ENCODE measurements at places on chromosomes 3 and 15. TPM values are rescaled to one million over a fixed set of nuclear protein-coding genes. Genes with fewer than 3 reads are reported as not detected.

- no peak for DNase-seq
Observed at GRCh38 chr15:75431270-75431669, 20.2 kb downstream of the SIN3A start.

GRCh38 chr3:100880845-100881244, 112.4 kb downstream of the ABI3BP start:
- DNase-seq = no peak

DNA sequence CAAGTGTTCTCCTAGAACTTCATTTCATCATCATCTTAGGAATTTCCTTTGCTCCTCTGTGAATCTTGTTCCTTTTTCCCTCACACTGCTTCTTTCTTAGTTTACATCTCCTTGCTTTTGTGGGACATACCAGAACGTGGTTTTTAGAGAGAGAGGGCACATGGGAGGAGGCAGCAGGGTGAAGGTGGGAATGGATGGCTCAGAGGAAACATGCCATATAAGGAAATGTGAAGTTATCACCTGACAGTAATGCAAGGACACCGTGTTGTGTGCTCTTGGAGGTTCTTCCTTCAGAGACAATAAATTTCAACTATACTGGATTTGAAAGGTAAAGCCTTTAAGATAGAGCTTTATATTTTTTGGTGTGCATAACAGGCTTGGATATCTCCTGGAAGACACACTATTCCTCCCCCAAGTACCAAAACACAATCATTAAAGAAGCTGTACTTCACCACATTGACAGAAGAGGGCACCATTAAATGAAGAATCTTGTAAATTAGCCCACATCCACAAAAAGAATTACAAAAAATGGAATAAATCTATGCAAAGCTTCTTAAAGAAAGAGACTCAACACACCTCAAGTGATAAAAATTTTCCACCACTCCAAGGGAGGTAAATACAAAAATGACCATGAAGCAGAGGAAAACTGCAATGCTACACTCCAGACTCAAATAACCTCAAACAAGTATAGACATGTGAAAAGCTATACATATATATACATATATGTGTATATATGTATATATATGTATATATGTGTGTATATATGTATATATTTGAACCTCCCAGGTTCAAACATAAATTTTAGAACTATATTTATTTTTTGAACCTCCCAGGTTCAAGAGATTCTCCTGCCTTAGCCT, 26.1 kb downstream of the RPL39L start:
- DNase-seq = peak; percentile 49

GRCh38 chr3:150612494-150612893, 9.4 kb downstream of the SELENOT start:
- no peak for DNase-seq

DNA sequence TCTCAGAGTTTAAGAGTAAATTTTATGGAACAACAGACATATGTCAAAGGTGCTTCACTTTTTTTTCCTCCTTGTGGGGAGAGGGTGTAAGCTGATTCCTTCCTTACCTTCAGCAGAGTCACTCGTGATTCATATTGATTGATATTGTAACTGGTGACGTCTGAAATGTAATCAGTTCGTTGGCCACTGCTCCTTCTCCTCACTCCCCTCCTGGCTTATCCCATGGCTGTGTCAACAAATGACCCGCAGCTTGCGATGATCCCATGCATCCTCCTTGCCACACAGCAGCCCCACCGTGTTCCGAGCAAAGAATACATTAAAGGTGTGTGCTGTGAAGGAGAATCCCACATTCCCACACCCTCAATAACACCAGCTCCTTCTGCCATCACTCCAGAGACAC, 7.3 kb downstream of the MGLL start:
- no peak for DNase-seq

DNA sequence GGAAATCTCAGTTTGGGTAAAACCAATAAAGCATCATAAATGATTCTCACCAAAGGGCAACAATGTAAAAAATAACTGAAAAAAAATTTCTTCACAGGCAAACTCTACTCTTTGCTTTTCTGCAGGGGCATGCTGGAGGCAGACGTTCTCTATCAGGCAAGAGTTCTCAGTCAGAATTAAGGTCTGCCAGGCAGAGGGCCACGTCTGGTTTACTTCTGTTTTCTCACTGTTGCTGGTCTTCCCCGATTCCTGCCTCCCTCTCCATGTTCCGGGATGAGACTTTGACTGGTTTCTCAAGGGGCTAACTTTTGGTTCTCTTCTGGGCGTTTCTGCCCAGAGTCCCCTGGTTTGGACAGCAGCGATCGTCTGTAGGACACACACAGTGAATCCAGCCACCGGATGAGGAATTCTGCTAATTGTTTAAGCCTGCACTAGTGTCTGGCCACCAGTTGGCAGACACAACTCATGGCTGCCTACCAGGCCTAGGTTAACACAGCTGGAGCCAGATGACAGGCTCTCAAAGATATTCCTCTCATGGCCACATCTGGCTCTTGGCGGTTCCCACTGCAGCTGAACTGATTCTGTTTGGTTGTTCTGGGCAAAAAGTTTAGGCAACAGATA, 273.1 kb downstream of the FOXP1 start:
- DNase-seq = peak; percentile 17

- peak; percentile 99 for DNase-seq
Observed at GRCh38 chr3:134364061-134364935, 9.9 kb downstream of the AMOTL2 start.

DNA sequence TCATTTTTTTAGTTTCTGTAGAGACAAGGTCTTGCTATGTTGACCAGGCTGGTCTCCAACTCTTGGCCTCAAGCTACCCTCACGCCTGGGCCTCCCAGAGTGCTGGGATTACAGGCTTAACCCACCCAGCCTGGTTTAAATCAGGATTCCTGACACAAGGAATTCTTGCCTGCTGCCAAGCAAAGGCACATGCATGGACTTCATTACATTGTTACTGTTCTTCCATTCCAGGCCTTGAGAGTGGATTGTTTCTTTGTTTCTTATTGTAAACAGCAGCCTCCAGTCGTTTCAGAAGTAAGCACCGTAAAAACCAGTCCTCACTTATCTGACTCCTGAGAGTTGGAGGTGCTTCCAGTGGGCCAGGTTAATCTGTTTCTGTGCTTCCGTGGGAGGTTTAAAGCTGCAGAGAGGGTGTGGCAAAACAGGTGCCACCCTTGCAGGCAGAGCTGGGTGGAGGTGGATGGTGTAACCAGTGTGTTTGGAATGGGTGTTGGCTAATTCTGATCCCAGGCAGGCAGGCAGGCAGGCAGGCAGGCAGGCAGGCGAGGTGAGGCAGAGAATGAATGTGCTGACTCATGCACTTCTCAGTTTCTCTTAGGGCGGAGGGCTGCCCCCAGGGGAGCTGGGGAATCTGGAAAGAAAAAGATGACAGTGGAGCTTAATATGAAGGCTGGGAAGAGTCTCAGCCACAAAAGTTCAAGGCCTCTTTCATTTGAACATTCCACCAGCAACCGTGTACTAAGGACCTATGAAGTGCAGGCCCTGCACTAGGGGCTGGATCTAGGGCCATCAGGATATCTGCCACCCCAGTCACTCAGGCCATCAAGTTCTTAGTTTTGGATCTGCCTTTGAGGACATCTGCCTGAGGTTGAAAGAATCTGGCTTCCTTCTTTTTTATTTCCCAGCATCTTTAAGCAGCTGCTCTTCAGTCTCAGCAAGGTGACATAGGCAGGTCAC, 37.0 kb upstream of the CDCP1 start:
- DNase-seq = peak; percentile 48

Gene USP13
- 33.0 TPM for total RNA-seq

Gene LYZL4
- total RNA-seq = not detected

Gene CD200R1
- not detected for total RNA-seq

Gene GOLGA6L7
- not detected for total RNA-seq

Gene GPR171
- total RNA-seq = not detected

Gene SLC28A1
- total RNA-seq = not detected

Gene STRA6
- total RNA-seq = 0.84 TPM

Gene PRSS50
- not detected for total RNA-seq

All from A673 (cell line).